BJ (cell line): ENCODE measurements at places on chromosomes 12 and 14. TPM values are rescaled to one million over a fixed set of nuclear protein-coding genes. Genes with fewer than 3 reads are reported as not detected.

SERPINA4 gene
- polyA plus RNA-seq, result not detected in 2 replicates

NPAS3 gene
- polyA plus RNA-seq, result 0.04 and 0.09 TPM in 2 replicates

CLEC4A gene
- polyA plus RNA-seq, result 0.26 and 0.48 TPM in 2 replicates

ACSM4 gene
- not detected in 2 replicates for polyA plus RNA-seq

HOXC5 gene
- polyA plus RNA-seq, result 0.06 TPM in 1 of 2 replicates, not detected in the other

GSC gene
- not detected in 2 replicates for polyA plus RNA-seq

NUAK1 gene
- polyA plus RNA-seq, result 37.0 and 40.0 TPM in 2 replicates

WDR20 gene
- 18.3 TPM in 2 replicates for polyA plus RNA-seq

COCH gene
- 0.10 and 0.18 TPM in 2 replicates for polyA plus RNA-seq

RAB5B gene
- 117 and 130 TPM in 2 replicates for polyA plus RNA-seq

LBHD2 gene
- not detected in 2 replicates for polyA plus RNA-seq

TEX52 gene
- not detected in 2 replicates for polyA plus RNA-seq

PUS7L gene
- polyA plus RNA-seq, result 3.5 and 6.9 TPM in 2 replicates

RND1 gene
- 0.31 and 0.72 TPM in 2 replicates for polyA plus RNA-seq

DPF3 gene
- 3.6 and 4.3 TPM in 2 replicates for polyA plus RNA-seq

SLC5A8 gene
- not detected in 2 replicates for polyA plus RNA-seq

SALL2 gene
- polyA plus RNA-seq, result 4.0 and 7.2 TPM in 2 replicates

CSRP2 gene
- 81.6 and 99.2 TPM in 2 replicates for polyA plus RNA-seq

TGFB3 gene
- 5.8 and 6.7 TPM in 2 replicates for polyA plus RNA-seq

EPYC gene
- 0.17 TPM in 1 of 2 replicates, not detected in the other for polyA plus RNA-seq

ADAM21 gene
- polyA plus RNA-seq, result 0.10 and 0.16 TPM in 2 replicates

ZDHHC17 gene
- 34.5 and 51.1 TPM in 2 replicates for polyA plus RNA-seq

CCT2 gene
- 225 and 228 TPM in 2 replicates for polyA plus RNA-seq

SYT1 gene
- polyA plus RNA-seq, result 0.70 and 1.3 TPM in 2 replicates

SART3 gene
- 23.1 and 27.5 TPM in 2 replicates for polyA plus RNA-seq

LRRC10 gene
- not detected in 2 replicates for polyA plus RNA-seq

KRT74 gene
- not detected in 2 replicates for polyA plus RNA-seq

PPTC7 gene
- 6.0 and 8.8 TPM in 2 replicates for polyA plus RNA-seq

TAS2R9 gene
- not detected in 2 replicates for polyA plus RNA-seq

TAS2R7 gene
- not detected in 2 replicates for polyA plus RNA-seq
